ENCODE measurements at places on chromosomes 2 and 18.

GRCh38 chr2:228447266-228447915 is 265.9 kb upstream of the SPHKAP start:
- no peak for DNase-seq

GRCh38 chr18:11741505-11742145 is 52.6 kb downstream of the GNAL start:
- peak; percentile 24 for DNase-seq

- no peak for DNase-seq
Observed at GRCh38 chr2:49298230-49298629, 143.9 kb upstream of the FSHR start.

DNA sequence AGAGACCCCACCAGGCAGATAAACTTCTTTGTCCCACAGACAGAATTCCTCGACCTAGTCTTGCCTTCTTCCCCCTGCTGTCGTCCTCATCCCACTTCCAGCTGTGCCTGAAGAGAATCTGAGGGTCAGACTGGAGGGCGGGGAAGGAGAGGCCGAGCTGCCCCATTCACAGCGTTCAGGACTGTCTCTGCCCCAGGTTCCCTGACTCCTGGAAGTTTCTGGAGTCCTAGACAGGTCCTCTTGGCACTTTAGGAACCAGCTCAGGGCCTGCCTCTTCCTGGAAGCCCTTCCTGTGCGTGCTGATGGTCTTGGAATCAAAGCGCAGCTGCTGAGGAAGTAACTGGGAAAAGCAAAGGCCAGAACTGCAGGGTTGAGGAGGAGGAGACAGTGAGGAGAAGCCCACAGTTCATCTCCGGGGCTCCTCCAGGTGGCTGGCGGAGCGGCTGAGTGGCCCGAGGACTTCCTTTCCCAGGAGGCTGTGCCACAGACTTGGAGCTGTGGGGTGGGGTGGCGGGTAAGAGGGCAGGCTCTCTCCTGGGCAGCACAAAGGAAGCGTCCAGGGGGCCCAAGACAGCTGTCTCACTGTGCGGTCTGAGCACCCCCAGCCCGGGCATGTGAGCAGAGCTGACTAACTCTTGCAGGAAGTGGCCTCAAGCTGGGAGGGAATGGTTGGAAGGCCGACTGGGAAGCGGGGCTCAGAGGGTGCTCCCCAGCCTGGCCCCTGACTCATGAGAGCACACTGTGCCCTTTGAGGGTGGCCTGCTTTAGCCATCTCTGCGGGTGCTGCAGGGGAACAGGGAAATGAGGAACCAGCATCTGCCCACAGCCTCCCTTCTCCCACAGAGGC is 39.5 kb downstream of the SDC1 start:
- DNase-seq = no peak

DNA sequence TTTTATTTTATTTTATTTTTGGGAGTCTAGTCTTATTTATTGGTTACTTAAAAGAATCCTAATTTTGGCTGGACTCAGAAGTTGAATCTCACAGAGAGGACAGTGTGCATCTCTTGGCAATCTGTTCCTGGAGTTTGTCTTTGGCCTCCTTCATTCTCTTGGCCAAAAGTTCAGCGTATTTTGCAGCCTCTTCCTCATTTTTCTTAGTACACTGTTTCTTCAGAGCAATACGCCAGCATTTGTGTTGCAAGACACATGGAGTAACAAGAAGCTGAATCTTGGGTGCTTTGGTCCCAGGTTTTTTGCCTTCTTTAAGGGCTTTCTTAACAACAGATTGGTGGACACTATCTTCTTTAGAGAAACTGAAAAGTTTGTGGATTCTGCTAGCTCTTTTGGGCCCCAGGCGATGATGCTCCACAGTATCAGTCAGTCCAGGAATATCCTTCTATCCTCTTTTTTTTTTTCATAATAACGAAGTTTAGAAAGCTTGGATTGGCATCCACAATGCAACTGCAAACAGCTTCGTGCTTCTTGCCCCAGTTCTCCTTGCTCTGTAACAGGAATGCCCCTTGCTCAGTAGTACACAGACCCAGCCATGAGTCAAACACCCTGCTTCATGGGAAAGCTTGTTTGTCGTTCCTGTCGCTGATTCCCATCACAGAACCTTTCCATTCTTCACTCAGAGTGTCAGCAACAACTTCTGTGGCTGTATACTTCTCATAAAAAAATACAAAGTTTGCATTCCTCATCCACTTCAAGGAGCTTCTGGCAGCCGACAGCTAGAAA is 34.8 kb upstream of the RFX8 start:
- DNase-seq = no peak

- DNase-seq = no peak
Observed at GRCh38 chr2:30527859-30528258, 80.8 kb downstream of the LCLAT1 start.

DNA sequence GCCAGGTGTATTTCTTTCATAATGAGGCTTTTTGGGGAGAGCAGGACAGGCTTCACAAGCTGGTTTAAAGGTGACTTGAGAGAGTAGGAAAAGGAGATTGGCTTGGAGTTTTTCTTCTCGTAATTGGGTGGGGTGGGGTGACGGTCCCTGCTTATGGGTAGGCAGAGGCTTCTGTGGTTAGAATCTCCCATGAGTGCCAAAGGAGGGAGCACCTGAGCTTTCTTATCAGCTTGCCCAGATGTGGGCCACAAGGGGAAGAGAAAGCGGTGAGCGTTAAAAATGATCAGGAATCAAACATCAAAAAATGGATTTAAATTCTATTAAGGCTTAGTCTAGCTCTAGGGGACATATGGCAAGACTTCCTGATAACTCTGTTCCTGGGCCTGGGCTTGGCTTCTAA is 9.7 kb upstream of the PNPT1 start:
- no peak for DNase-seq

GRCh38 chr18:58116818-58117217 is 72.8 kb downstream of the NEDD4L start:
- DNase-seq = no peak

GRCh38 chr2:62014102-62014501 is 108.6 kb downstream of the COMMD1 start:
- DNase-seq = no peak

GRCh38 chr2:38427936-38428335 is 50.9 kb upstream of the ATL2 start:
- no peak for DNase-seq

DNA sequence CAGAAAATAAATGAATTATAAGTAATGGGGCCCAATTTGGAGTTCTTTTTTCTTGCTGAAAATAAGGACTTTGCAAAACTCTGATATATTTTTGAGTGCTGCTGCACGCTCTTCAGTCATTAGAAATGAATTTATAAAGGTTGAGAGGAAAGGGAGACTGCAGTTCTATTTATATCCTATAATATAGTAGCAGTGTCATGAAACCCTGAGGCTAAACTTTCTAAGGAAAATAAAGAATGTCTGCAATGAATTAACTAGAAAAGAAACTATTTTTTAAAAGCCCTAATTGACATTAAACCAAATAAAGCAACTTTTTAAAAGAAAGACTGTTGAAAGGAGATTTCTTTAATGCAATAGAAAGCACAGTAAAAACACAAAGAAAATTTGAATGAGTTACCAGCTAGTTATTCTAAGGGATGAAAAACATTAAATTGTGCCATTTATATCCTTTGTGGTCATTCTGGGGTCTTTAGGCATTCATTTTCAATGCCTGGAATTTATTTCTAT is 1072.8 kb upstream of the TMEFF2 start:
- DNase-seq = no peak

- DNase-seq = no peak
Observed at GRCh38 chr2:46388881-46389280, 90.5 kb upstream of the TMEM247 start.

- DNase-seq = no peak
Observed at GRCh38 chr2:65639156-65639864, 206.9 kb upstream of the SPRED2 start.

DNA sequence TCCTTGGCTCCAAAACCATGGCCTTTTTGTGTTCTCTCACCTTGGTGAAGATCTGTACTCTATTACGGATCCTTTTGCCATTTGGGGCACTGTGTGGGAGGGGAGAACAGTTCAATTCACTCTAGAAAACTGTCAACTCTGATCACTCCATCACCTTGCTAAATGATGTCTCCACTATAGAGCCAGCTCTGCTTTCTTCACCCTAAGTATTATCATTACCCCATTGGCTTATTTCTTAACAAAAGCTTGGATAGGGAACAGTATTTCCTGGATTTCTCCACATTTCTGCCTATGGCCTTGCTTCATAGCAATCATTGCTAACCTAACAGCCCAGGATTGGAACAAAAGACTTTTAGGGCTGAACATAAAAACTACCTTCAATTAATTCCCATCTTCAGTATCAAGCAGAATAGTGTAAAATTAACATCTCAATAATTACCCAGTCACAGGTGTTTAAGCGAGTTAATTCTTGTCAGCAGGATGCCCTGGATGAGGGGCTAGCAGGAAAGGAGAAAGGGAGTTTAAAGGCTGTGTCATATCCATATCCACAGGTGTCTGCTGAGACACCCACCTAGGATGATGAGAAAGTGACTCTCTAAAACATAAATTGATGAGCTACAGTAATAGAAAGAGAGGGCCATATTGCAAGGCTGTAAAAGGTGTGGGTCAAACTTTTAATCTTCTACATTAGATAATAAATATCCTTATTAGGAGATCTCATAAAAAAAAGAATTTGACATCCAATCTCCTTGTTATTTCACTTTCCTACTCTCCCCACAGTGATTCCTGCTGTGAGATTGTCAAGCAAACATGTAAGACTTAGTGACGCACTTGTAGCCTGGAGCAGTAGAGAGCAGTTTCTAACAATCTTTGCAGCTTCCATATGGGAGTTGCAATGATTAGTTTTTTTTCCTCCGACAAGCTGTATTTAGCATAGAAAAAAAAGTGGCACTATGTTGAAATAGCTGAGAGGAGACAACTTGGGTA is 589.5 kb upstream of the NXPH2 start:
- no peak for DNase-seq

DNA sequence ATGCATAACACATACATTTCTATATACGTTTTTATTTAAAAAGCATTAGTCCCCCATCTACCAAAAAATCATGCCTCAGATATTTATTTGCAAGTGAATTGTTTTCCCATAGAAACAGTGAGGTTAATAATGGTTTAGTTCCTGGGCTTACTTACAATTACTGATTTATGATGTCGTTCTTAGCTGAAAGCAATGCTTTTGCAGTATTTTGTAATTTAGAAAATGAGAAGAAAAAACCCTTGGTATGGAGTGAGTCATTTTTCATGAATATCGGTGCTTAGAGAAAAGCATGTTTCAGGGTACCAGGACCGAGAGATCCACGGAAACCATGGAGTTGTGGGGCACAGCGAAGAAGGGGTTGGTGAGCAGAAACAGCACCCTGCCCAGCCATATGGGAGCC is 12.0 kb upstream of the CDK15 start:
- no peak for DNase-seq

DNA sequence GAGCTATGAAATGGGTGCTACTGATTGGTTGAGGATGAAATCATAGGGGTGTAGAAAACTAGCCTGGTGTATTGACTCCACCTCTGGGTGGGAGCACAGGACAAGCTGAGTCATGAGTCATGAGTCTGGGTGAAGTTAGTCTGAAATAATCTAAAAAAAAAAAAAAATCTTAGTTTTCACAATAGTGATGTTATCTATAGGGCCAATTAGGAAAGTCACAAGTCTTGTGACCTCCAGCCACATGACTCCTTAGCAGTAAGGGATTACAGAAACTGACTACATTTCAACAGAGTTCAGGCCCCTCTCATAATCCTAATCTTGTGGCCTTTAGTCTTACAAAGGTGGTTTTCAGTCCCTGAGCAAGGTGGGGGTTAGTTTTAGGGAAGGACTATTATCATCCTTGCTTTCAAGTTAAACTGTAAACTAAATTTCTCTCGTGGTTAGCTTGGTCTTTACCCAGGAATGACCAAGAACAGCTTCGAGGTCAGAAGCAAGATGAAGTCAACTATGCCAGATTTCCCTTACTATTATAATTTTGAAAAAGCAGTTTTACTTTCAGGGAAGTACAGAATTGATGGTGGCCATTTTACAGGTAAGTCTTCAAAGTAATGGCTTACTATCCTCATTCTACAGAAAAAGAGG is 338.0 kb upstream of the GYPC start:
- no peak for DNase-seq

DNA sequence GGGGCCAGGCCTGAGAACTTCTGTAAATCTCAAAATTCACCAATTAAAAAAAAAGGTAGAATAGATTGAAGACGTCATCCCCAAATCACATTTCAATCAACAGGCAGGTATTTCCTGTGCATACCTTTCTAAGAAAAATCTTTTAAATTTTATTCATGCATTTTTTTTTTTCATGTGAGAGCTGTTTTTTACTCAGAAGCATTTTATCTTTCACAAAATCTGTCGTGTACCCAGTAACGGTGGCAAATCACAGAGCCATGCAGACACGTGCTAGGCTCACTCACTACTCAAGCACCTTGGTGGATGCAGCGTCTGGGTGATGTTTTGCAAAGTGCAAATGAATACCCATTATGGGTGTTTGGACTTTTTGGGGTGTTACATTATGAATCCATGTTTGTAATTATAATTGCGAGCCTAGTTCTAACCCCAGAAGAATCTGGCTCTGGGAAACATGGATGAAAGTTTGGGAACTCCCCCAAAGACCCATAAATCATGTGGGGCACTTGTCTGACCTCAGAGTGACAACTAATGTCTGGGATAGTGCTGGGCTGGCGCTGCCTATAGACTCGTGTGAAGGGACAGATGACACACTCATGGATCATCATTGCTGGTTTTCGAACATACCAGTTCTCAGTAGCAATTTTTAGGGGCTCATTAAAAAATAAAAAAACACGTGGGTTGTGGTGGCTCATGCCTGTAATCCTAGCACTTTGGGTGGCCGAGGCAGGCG is 335.2 kb downstream of the LPIN1 start:
- no peak for DNase-seq

DNA sequence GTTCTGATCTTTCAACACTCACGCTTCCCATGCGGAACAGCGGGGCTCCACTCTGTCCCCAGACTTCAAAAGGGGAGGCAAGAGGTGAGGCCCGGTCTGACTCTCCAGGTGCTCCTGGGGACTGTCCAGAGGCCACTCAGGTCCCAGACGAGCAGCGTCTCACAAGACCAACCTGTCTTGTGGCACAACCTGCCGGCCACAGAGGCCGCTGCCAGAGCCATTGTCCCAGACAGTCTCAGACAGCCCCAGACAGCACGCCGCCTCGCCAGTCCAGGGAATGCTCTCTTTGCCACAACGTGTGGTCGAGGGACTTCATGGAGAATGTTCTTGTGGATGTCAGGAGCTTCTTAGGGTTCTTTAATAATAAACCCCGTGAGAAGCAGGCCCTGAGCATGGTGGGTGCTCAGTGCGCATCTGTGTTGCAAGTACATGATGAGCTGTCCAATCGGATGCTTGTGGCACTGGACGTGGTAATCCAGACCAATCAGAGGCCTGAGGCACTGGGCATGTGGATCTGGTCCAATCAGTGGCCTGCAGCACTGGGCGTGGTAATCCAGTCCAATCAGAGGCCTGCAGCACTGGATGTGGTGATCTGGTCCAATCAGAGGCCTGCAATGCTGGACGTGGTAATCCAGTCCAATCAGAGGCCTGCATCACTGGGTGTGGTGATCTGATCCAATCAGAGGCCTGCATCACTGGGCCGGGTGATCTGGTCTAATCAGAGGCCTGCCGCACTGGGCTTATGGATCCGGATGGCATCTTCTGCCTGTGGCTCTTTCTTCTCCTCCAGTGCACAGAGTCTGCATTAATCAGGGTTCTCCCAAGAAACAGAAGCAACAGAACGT is 76.4 kb downstream of the TMEM18 start:
- DNase-seq = no peak

GRCh38 chr18:3758531-3758930 is 308.6 kb downstream of the TGIF1 start:
- DNase-seq = no peak

GRCh38 chr2:225573603-225574002 is 174.1 kb downstream of the NYAP2 start:
- DNase-seq = no peak
